ENCODE measurements at places on chromosomes 3 and 15.

GRCh38 chr3:29242296-29242695 lies 38.6 kb upstream of the RBMS3 start:
- DNase-seq, result no peak

DNA sequence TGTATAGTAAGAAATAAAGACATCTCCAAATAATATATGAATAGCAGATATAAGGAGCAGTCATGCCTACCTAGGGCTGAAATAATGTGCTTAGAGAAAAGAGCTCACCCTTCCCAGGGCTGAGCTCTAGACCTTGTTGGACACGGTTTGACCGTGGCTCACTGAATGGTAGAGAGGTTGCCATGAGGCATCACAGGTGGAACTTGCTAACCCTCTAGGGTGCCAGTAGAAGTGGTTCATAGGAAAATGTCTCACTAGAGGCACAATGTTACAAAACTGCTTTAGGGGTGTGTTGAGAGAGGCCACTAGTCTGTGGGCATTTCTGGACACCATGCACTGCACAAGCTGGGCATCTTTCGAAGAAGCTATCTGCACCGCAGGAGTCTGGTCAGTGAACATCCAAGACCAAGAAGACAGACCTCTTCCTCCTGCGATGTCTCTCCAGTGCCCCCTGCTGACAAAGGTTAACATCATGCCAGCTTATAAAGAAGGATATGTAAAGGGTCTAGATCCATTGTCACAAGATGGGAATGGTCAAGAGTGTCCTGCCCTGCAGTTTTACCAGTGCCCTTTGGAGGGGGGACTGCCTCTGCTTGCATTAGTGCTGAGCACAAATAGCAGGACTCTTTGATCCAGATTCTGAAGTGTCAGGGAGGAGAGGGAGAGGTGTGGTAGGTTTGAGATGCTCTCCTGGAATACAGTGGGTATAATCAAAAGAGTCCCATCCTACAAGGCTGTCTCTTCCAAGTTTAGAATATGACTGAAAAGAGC lies 266.8 kb downstream of the ZNF385D start:
- DNase-seq, result no peak

- DNase-seq, result no peak
Measured at GRCh38 chr15:53520996-53521395, 238.5 kb downstream of the WDR72 start.

GRCh38 chr3:122941228-122942206 lies 86.0 kb downstream of the SEMA5B start:
- DNase-seq, result no peak

DNA sequence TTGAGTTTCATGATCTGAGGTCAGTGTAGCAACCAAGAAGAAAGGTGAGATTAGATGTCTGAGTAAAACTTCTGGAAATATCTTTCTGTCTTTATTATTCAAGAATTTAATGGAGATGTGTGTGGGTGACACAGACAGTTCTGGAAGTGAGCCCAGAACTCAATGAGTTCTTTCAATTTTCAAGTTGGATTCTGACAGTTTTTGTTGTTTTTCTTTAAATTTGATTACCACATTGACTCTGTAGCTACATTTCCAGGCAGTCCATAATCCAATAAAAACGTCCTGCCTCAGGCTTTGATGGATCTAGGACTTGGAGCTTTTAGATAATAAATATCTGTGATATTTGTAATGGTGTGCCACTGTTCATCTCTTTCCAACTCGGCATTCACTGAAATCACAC lies 3.9 kb upstream of the PARP14 start:
- DNase-seq, result no peak
